Suprapubic skin (tissue), 4 donors: ENCODE measurements at places on chromosomes 6 and 20.

DNA sequence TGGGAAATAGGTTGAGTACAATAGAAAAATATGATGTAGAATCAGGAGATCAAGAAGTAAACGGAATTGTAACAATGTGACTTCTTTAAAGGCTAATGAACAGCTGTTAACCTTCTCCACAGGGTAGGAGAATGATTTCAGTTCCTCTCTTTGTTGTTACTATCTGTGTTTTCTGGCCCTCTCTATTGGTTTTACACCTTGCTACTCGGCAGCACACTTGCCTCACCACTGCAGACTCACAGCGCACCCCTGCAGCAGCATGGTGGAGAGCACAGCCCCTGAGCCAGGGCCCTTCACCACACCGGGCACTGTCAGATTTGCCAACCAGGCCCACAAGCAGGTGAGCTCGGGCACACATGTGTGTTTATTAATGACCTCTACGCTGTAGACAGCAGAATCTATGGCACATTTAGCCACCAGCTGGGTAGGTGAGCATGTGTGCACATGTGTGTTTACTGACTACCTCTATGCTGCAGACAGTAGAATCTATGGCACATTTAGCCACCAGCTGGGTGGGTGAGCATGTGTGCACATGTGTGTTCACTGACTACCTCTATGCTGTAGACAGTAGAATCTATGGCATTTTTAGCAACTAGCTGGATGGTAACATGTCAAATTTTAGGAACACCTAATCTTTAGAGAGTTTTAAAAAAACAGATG lies 16.8 kb downstream of the SFT2D1 start:
- no peaks in the 10 kb centered on the region for H3K4me1 ChIP-seq
- H3K4me3 ChIP-seq: no peak overlapping the region
- peaks cover 67% of the 10 kb centered on the region for H3K36me3 ChIP-seq
- H3K27me3 ChIP-seq: no peaks in the 10 kb centered on the region
- no peak overlapping the region for H3K27ac ChIP-seq
- DNase-seq: no peak

DNA sequence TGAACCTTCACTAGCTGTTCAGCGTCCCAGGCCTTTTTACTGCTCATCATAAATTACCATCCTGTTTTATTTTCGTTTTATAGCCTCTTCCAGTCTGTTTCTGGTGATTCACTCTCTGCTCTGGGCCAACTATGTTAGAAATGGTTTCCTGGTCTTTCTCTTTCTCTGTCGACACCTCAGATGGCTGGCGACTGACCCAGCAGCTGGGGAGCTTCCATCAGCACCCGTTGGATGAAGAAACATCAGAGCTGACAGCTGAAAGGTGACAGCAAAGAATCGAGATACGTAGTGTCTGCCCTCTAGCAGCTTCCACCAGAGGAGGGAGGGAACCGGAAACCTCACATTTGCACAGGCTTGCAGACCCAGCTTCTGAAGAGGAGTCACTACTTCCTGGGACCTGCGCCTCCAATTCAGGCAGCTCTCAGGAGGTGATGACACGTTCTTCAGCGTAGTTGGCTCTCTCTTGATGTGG lies 82.9 kb upstream of the MLN start:
- H3K27me3 ChIP-seq: peaks cover 5% of the 10 kb centered on the region
- no peak overlapping the region for H3K4me3 ChIP-seq
- no peak for DNase-seq
- no peak overlapping the region for H3K27ac ChIP-seq
- no peaks in the 10 kb centered on the region for H3K36me3 ChIP-seq

DNA sequence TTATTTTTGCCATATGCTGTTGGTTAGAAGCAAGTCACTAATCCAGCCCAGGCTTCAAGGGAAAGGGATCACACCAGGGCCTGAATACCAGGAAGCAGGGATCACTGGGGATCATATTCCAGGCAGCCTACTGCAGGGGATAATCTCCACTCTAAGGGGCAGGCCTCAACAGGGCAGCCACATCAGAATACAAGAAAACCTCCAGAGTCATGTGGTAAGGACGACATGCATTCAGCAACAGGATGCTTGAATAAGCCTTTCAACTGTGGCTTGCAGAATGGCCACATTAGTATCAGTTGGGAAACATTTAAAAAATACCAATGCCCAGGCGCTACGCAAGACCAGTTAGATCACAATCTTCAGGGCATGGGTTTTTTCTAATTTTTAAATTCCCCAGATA lies 109.1 kb downstream of the LY86 start:
- H3K36me3 ChIP-seq: no peaks in the 10 kb centered on the region
- H3K27ac ChIP-seq: peak overlapping the region; percentile 92
- no peak overlapping the region for H3K4me3 ChIP-seq
- H3K27me3 ChIP-seq: no peaks in the 10 kb centered on the region
- DNase-seq: no peak

DNA sequence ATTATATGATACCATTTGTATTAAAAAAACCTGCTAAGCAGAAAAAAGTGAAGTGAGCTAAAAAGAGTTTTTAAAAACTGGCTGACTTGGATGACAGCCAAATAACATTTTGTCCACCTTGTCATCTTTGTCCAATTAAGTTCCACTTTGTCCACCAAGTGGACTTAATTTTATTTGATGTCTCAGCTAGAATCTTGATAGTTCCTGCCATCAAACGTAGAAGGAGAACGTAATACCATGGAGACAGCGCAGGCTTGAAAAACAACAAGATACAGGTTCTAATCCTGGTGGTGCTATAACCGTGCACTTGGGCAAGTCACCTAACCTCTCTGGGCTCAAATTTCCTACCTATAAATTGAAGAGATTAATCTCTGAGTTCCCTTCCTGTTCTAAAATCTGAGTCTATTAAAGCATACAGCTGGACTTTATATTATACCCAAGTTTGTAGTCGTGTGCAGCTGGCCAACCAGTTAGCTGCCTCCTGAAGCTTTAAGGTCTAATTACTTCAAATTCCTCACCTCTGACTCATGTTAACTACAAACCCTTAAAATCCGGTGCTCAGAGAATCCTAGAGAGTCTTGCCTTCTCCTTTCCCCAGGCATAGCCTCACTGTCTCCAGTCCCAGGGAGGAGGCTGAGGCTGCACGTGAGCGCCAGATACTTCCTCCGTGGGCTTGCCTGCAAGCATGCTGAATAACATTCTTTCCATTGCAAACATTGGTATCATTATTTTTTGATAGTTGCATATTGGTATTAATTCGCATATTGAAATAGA lies 16.8 kb downstream of the TMEM244 start:
- no peaks in the 10 kb centered on the region for H3K27me3 ChIP-seq
- no peak overlapping the region for H3K4me3 ChIP-seq
- no peak overlapping the region for H3K27ac ChIP-seq
- no peaks in the 10 kb centered on the region for H3K36me3 ChIP-seq
- DNase-seq: no peak

- H3K27ac ChIP-seq: no peak overlapping the region
- no peak overlapping the region for H3K4me3 ChIP-seq
Observed at GRCh38 chr20:62685781-62686555, 22.7 kb upstream of the NTSR1 start.

- DNase-seq: no peak
- no peaks in the 10 kb centered on the region for H3K27me3 ChIP-seq
- H3K27ac ChIP-seq: no peak overlapping the region
- H3K4me1 ChIP-seq: peaks cover 10% of the 10 kb centered on the region
Observed at GRCh38 chr6:105628156-105628860, 225.4 kb upstream of the PREP start.

DNA sequence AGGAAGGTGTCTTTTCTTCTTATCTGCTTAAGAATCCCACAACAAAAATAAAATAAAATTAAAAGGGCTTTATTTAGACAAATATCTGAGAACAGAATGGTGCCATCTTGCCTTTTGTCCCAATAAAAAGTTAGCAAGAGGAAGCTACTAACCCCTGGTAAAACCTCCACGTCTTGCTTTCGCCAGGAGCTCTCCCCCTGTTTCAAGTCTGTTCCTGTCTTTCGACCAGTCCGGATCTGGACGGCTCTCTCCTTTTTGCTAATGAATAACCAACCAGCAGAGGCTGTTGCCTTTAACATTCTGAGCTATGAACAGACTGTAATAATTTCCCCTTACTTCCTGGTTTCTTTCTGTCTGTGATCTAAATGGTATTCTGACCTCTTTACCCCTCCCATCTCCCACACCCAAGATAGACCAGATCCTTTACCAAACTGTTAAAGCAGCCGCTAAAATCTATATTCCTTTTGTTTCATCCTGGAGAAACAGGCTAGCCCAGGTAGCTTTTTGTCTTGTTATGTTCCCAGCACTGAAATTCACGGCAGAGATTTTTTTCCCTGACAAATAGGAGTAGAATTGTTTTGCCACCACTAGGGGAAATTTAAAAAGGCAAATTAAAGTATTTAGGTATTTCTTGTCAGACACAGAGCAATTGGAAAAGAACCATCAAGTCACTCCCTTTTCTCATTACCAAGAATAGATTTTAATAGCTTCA lies at the start of gene FRK:
Gene FRK (minus strand): TSS at position 320 of the 712 bp plus-strand sequence. CDS start 580 bp downstream, outside the sequence.
- peaks cover 22% of the 10 kb centered on the region for H3K4me1 ChIP-seq
- H3K4me3 ChIP-seq: peak within 1 kb of the TSS; percentile 43
- peak within 1 kb of the TSS; percentile 74 for H3K27ac ChIP-seq
- H3K27me3 ChIP-seq: no peaks in the 10 kb centered on the region
- no peaks in the 10 kb centered on the region for H3K36me3 ChIP-seq

DNA sequence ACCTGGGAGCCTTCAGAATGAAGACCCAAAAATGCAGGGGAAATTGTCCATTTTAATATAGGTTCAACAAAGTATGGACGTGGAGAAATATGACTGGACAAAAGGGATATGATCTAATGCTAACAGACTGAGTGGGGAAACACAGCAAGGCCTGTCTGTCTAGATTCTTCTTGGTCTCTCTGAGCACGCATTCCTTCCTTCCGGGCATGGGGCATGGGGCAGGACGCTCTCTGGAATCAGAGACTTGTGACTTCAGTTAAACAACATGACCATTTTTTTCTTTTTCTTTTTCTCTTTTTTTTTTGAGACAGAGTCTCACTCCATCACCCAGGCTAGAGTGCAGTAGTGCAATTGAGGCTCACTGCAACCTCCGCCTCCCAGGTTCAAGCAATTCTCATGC lies 31.9 kb downstream of the ZBTB2 start:
- no peaks in the 10 kb centered on the region for H3K27me3 ChIP-seq
- no peak for DNase-seq
- H3K4me3 ChIP-seq: no peak overlapping the region
- no peaks in the 10 kb centered on the region for H3K4me1 ChIP-seq
- peaks cover 13% of the 10 kb centered on the region for H3K36me3 ChIP-seq

- no peak overlapping the region for H3K27ac ChIP-seq
- DNase-seq: no peak
- H3K27me3 ChIP-seq: no peaks in the 10 kb centered on the region
- no peak overlapping the region for H3K4me3 ChIP-seq
Observed at GRCh38 chr20:9531581-9531980, 17.2 kb downstream of the LAMP5 start.

GRCh38 chr20:31731321-31731717 lies 7.8 kb upstream of the TPX2 start:
- no peak overlapping the region for H3K4me3 ChIP-seq
- H3K27me3 ChIP-seq: no peaks in the 10 kb centered on the region
- DNase-seq: no peak
- no peak overlapping the region for H3K27ac ChIP-seq
- no peaks in the 10 kb centered on the region for H3K36me3 ChIP-seq
- no peaks in the 10 kb centered on the region for H3K4me1 ChIP-seq

- H3K27me3 ChIP-seq: peaks cover 21% of the 10 kb centered on the region
- no peak for DNase-seq
- H3K27ac ChIP-seq: no peak overlapping the region
- peaks cover 8% of the 10 kb centered on the region for H3K4me1 ChIP-seq
Observed at GRCh38 chr6:150134280-150134920, 8.4 kb upstream of the PPP1R14C start.

DNA sequence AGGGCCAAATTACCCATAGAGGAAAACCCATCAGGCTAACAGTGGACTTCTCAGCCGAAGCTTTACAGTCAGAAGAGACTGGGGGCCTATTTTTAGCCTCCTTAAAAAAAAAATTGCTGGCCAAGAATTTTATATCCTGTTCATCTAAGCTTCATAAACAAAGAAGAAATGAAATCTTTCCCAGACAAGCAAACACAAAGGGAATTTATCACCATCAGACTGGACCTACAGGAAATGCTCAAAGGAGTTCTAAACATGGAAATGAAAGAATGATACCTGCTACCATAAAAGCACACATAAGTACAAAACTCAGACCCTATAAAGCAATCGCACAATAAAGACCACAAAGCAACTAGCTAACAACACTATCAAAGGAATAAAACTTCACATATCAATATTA lies 19.3 kb downstream of the DTNBP1 start:
- H3K27ac ChIP-seq: no peak overlapping the region
- no peak overlapping the region for H3K4me3 ChIP-seq
- no peaks in the 10 kb centered on the region for H3K27me3 ChIP-seq
- H3K4me1 ChIP-seq: no peaks in the 10 kb centered on the region
- DNase-seq: no peak
- H3K36me3 ChIP-seq: peaks cover 3% of the 10 kb centered on the region

- H3K4me3 ChIP-seq: no peak overlapping the region
- no peak overlapping the region for H3K27ac ChIP-seq
- no peak for DNase-seq
- no peaks in the 10 kb centered on the region for H3K36me3 ChIP-seq
- H3K4me1 ChIP-seq: no peaks in the 10 kb centered on the region
Observed at GRCh38 chr20:20719411-20719810, 7.0 kb upstream of the RALGAPA2 start.

GRCh38 chr20:3925899-3926638 lies 36.9 kb downstream of the PANK2 start:
- H3K4me3 ChIP-seq: no peak overlapping the region
- H3K27ac ChIP-seq: no peak overlapping the region
- H3K27me3 ChIP-seq: no peaks in the 10 kb centered on the region
- DNase-seq: no peak
- H3K36me3 ChIP-seq: peaks cover 32% of the 10 kb centered on the region

- no peaks in the 10 kb centered on the region for H3K36me3 ChIP-seq
- H3K4me1 ChIP-seq: peaks cover 21% of the 10 kb centered on the region
- H3K27me3 ChIP-seq: peaks cover 35% of the 10 kb centered on the region
- DNase-seq: peak; percentile 83
Observed at GRCh38 chr6:151240036-151240685, 394 bp downstream of the AKAP12 start.

DNA sequence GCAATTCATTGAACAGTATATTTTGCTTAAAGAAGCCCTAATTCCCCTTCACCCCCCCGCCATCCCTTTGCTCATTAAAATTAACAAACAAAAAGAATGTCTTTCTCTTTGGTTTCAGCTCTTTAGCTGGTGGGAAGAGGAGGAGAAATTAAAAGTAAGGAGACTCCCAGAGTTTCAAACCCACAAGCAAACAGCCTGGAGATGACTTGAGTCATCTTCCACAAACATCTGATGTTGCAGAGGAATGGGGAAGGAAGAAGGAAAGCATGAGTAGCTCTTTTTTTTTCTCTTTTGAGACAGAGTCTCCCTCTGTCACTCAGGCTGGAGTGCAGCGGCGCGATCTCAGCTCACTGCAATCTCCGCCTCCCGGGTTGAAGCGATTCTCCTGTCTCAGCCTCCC lies 189.6 kb downstream of the ADAT2 start:
- no peak overlapping the region for H3K4me3 ChIP-seq
- DNase-seq: no peak
- peaks cover 3% of the 10 kb centered on the region for H3K4me1 ChIP-seq
- H3K27ac ChIP-seq: no peak overlapping the region

GRCh38 chr6:100575921-100576320 lies 111.2 kb upstream of the SIM1 start:
- no peak overlapping the region for H3K4me3 ChIP-seq
- H3K27ac ChIP-seq: no peak overlapping the region
- H3K27me3 ChIP-seq: no peaks in the 10 kb centered on the region
- no peaks in the 10 kb centered on the region for H3K4me1 ChIP-seq
